ENCODE measurements at places on chromosomes 4 and X.

- DNase-seq, result no peak
Measured at GRCh38 chr4:152029631-152030030, 268.8 kb upstream of the GATB start.

GRCh38 chr4:172007889-172008288 is 194.7 kb downstream of the GALNTL6 start:
- no peak for DNase-seq

DNA sequence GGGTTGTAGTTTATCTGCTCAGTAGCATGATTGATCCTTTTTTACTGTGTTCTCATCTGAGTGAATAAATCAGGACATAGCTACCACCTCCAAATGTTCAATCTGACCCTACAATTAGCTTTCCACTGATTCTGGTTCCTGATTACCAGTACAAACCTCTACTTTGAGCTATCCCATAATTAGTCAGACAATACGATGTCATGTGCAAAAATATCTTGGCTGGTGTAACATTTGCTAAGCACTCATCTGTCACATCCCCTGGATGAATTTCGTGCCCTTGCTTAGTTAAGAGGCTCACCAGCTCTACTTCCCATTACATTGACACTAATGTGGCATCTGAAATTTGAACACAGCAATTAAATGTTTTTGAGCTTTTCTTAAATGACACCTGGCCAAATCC is 1101.0 kb upstream of the PCDH7 start:
- no peak for DNase-seq

- no peak for DNase-seq
Measured at GRCh38 chr4:7956270-7956808, 16.7 kb upstream of the AFAP1 start.

DNA sequence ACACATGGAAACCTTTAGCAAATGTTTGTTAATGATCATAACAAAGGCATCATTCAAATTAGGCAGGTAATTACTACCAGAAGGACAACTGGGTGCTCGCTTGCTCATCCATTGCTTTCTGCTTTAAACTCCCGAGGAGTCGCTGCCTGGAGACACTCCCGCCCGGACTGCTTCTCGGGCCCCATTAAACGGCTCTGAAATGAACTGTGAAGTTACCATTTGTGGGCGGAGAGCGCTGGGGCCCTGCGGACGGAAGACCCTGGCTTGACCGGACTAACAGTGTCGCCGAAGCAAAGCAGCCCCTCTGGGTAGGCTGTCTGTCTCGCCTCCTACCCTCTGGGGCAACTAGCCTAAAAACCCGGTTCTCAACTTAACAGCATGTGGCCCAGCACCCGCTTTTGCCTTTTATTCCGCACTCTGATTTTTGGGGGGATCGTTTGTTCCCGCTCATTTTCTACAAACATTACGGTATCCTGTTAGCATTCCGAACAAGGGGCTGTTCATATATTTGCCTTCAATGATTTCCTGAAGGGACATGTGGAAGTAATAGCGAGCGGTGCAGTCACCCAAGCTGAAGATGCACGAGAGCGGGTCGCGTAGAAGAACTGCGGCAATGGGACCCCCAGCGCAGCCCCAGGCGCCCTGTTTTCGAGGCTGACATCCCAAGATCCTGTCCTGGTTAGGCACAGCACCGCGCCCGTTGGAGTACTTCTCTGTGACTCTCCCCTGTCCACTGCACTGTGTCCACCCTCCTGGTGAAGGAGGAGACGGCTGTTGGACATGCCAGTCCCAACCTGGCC is 1.6 kb upstream of the PDGFRA start:
- DNase-seq, result no peak

- DNase-seq, result no peak
Measured at GRCh38 chr4:98181809-98182208, 38.5 kb upstream of the STPG2 start.

- DNase-seq, result no peak
Measured at GRCh38 chr4:145818011-145818410, 120.6 kb downstream of the ZNF827 start.

DNA sequence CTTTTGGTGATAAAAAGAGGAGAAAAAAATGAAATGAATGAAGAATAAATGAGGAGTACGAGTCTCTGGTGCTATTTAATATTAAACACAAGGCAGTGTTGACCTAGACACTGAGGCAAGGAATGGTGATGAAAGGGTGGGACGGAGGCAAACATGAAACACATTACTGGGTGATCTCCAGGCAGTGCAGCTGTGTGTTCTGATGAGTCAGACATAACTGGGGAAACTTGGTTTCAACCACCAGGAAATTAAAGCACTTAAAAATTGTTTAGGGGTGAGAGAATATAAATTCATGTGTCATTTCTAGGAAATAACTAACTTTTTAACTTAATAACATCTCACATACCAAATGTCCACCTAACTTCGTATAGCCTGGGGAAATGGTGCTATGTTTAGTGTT is 19.7 kb upstream of the CXCL6 start:
- DNase-seq, result no peak

DNA sequence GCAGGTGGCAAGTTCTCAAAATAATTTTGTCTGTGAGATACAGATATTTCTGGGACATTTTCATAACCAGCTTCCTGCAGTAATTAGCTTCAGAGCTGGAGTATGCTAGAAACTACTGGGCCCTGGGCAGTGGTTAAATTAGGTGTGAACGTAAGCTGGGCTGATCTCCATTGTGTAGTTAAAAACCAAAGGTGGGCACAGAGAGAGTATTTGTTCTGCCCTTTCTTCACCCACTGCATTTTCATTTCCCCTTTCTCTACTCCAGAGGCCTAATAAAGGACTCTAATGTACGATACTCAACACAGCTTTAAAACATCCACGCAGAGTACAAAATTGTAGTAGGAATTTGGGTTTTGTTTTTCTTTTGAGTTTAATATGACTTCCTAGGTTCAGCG is 252.7 kb downstream of the SPRY1 start:
- DNase-seq, result no peak

DNA sequence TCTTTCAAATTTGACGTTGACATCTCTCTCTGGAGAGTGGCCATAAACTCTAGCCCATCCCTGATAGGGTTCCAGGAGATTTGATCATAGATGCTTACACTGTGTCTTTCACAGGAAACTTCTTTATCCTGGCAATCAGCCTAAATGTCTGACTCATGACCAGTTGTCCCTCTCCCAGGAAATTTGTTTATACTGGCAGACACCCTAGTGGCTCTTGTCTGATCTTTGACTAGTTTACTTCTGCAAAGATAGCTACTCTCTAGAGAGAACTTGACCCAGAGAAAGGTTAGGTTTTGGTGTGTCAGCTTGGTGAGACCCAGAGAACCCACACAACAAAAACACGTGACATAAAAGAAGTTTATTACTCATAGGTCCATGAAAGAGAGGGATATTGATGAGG is 509.8 kb downstream of the CENPC start:
- no peak for DNase-seq

DNA sequence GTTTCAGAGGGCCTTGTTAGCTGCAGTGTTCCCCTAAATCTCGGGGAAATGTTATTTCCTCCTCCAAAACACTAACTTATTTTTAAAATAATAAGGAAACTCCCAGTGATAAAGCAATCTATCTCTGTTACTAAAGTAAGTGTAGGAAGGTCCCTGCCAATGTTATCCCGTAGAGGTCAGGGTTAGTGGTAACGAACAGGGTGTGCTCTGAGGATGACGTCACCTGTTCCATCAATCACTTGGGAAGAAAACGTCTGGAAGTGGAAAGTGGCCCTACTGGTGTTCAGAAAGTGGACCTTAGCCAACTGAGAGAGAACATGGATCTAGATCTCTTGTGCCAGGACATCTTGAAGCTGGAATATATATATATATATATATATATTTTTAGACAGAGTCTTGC is 249.5 kb downstream of the BCOR start:
- DNase-seq, result no peak

GRCh38 chr4:40389986-40390385 is 54.9 kb downstream of the CHRNA9 start:
- DNase-seq, result no peak

DNA sequence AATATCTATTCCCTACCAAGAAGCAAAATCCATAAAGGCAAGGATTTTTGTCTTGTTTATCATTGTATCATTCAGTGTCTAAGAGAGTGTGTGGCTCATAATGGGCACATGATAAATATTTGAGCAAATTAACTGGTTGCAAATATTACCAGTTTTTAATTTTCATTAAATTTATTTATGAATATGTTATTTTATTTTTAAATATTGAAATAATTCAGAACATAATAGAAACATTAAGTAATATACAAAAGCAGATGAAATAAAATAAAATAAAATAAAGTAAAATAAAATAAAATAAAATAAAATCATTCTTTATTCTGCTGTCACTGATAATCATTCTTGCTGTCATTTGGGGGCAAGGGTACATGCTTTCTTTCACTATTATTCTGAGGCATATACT is 120.9 kb downstream of the NPFFR2 start:
- DNase-seq, result no peak

GRCh38 chr4:35562861-35563260 is 681.5 kb downstream of the ARAP2 start:
- DNase-seq, result no peak

DNA sequence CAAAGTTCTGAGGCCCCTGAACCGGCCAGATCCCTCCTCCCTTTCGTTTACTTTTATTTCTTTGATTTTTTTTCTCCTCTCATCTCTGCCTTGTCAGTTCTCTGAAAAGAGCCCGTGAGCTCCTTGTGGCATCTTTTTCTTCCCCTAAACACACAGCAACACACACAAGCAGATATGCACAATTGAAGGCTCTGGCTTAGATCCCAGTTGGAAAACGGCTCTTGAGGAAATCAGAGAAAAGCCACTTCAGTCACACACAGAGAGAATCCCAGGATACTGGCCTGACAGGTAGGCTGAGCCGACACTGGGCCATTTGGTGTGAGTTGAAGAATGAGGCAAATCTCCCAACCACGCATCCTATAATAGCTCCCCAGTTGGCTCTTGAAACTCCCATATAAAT is 12.9 kb downstream of the DIPK2B start:
- no peak for DNase-seq

DNA sequence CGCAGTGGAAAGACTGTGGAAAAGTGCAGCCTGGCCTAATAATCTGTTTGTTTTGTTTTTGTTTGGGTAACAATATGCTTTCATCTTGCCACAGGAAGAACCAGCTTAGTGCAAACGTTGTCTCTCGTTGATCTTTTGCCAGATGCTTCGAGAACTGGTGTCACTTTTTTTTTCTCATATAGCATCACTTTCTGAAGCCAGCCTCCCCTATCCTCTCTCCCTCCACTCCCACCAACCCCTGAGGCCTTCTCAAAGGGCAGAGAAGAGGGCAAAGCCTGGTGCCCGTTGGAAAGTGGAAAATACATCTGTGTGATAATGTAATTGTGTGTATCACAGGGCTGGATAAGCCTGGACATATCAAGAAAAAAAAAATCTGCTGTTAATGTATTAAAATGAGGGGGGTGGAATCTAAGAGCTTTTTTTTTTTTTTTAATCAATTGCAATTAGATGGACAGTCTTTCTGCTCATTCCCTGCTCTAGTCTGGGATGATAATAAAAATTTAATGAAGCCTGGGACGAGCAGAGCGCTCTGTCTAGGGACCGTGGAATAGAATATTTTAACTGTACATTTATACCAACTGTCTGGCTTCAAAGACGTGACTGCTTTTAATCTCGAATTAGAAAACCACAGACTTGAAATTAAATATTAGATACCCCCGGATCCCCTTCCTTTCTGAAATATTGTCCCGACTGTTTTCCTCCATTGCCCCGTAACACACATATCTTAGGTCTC is 8.1 kb downstream of the POU4F2 start:
- DNase-seq, result no peak

DNA sequence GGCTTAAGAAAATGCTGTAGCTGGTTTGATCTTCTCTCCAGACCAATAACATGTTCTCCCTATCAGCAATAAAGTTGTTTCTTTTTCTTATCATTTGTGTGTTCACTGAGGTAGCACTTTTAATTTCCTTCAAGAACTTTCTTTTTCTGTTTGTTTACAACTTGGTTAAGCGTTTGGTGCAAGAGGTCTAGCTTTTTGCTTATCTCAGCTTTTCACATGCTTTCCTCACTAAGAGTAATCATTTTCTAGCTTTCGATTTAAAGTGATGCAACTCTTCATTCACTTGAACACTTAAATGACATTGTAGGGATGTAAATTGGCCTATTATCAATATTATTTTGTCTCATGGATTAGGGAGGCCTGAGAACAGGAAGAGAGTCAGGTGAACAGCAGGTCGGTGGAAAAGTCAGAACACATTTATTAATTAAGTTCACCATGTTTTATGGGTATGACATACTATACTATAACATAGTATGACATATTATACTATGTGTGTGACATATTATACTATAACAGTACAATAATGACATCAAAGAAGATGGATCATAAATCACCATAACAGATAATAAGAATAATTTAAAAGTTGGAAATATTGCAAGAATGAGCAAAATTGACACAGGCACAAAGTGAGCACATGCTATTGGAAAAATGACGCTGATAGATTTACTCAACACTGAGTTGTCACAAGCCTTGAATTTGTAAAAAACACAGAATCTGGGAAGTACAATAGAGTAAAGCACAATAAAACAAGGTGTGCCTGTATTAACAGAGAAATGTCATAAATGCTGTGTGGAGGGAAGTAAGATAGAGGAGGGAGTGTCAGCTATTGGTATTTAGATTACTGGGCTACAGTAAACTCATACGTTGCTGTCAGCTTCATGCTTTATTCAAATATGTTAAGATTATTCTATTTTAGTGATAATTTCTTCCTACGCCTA is 218.6 kb upstream of the SLC7A11 start:
- no peak for DNase-seq

DNA sequence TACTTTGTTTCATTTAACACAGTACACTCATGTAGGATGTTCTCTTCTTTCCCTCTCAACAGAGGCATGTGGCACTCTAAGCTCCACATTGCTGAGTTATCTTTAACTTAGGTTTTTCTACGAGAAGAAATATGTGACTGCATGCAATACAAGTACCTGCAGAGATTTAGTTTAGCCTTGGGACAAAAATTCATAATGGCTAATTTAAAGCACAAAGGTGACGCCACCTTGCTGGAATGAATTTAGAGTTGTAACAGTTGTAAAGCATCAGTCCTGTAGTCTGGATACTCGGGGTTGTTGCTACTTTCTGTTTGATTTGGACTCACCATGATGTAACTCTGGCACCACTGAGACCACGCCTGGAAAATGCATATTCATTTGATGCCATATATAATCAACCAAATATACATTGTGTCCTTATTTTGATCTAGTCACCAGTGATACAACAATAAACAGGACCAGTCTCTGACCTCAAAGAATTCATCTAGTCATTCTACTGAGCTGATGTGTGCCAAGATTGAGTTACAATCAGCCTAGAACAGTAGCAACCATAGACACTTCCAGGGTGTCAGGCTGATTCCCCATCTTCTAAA is 451.0 kb upstream of the ZFP42 start:
- no peak for DNase-seq

- DNase-seq, result no peak
Measured at GRCh38 chr4:156472624-156473023, 499.0 kb downstream of the PDGFC start.

DNA sequence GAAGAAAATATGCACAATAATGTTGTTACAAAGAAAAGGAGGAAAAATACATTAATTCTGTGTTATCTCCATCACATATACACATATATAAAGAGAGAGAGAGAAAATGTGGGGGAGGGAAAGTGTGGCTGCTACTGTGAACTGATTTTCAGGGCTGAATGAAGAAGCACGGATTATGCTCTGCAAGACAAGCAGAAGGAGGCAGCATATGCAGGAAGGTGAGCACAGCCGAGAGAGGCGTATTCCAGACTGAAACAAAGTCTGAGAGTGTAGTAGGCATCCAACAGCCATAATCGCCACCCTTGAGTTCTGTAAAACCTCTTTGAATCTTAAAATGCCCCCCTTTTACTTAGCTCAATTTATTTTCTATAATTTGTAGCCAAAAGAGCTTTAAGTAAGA is 1081.8 kb upstream of the GRID2 start:
- no peak for DNase-seq

- no peak for DNase-seq
Measured at GRCh38 chr4:81030061-81030980, at the start of gene BMP3. Gene BMP3, plus strand, starts transcription at chr4:81030708. Its CDS starts 577 bp downstream, at chr4:81031285.
